Activated naive CD8-positive, alpha-beta T cell treated with anti-CD3 and anti-CD28 coated beads for 36 hours (primary cell): ENCODE measurements at places on chromosomes 5 and 9. TPM values are rescaled to one million over a fixed set of nuclear protein-coding genes. Genes with fewer than 3 reads are reported as not detected.

Gene PIP5K1B
- total RNA-seq: 1.9 TPM

Gene FBXL7
- not detected for total RNA-seq

Gene AFF4
- 22.9 TPM for total RNA-seq

Gene AOPEP
- total RNA-seq: 6.8 TPM

Gene GRXCR2
- not detected for total RNA-seq

Gene TIFAB
- total RNA-seq: not detected

Gene AIF1L
- total RNA-seq: 0.92 TPM

Gene OR1Q1
- not detected for total RNA-seq

GRCh38 chr9:104758974-104759373 is 5.0 kb upstream of the NIPSNAP3B start:
- H3K4me1 ChIP-seq: peaks cover 4% of the 10 kb centered on the region
- H3K36me3 ChIP-seq: no peaks in the 10 kb centered on the region
- no peak overlapping the region for H3K4me3 ChIP-seq
- peaks cover 5% of the 10 kb centered on the region for H3K27me3 ChIP-seq

- H3K4me3 ChIP-seq: no peak overlapping the region
- DNase-seq: no peak
- H3K27me3 ChIP-seq: no peaks in the 10 kb centered on the region
- H3K27ac ChIP-seq: no peak overlapping the region
- H3K4me1 ChIP-seq: no peaks in the 10 kb centered on the region
Observed at GRCh38 chr9:29844251-29844650, 2271.0 kb upstream of the C9orf72 start.

- no peak overlapping the region for H3K4me3 ChIP-seq
- DNase-seq: no peak
- H3K4me1 ChIP-seq: no peaks in the 10 kb centered on the region
- no peaks in the 10 kb centered on the region for H3K36me3 ChIP-seq
Observed at GRCh38 chr9:79210541-79211243, 361.1 kb upstream of the TLE4 start.

- DNase-seq: no peak
- H3K36me3 ChIP-seq: no peaks in the 10 kb centered on the region
- H3K27me3 ChIP-seq: no peaks in the 10 kb centered on the region
- H3K4me3 ChIP-seq: no peak overlapping the region
- no peaks in the 10 kb centered on the region for H3K4me1 ChIP-seq
- H3K27ac ChIP-seq: no peak overlapping the region
Observed at GRCh38 chr5:81949462-81949861, 22.4 kb upstream of the ATG10 start.

DNA sequence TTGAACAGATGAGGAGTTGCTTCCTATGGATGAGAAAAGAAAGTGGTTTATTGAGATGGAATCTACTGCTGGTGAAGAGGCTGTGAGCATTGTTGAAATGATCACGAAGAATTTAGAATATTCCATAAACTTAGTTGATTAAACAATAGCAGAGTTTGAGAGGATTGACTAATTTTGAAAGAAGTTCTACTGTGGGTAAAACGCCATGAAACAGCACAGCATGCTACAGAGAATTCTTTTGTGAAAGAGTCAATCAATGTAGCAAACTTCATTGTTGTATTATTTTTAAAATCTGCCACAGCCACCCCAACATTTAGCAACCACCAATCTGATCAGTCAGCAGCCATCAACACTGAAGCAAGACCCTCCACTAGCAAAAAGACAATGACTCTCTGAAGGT is 309.1 kb downstream of the SPOCK1 start:
- H3K27ac ChIP-seq: no peak overlapping the region
- H3K27me3 ChIP-seq: peaks cover 5% of the 10 kb centered on the region
- H3K36me3 ChIP-seq: no peaks in the 10 kb centered on the region

DNA sequence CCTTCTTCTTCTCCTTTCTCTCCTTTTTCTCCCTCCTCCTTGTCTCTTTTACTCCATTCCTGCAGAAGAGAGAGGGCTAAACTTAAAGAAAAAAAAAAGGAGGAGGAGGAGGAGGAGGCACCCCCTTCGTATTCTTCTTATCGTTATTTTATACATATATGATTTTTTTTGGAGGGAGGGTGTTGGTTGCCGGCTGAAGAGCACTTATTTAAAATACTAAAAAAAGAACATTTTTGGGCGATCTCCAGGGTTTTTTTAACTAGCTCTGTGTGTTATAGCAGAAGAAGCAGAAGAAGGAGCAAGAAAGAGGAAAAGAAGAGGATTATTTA is 381 bp downstream of the NR2F1 start:
- peaks cover 58% of the 10 kb centered on the region for H3K27me3 ChIP-seq
- no peak for DNase-seq
- no peak overlapping the region for H3K27ac ChIP-seq
- H3K36me3 ChIP-seq: peaks cover 4% of the 10 kb centered on the region
- peaks cover 32% of the 10 kb centered on the region for H3K4me1 ChIP-seq

GRCh38 chr9:135910757-135911156 is 3.4 kb upstream of the CAMSAP1 start:
- H3K27me3 ChIP-seq: no peaks in the 10 kb centered on the region
- H3K36me3 ChIP-seq: peaks cover 69% of the 10 kb centered on the region
- no peak overlapping the region for H3K27ac ChIP-seq
- peaks cover 26% of the 10 kb centered on the region for H3K4me1 ChIP-seq
- H3K4me3 ChIP-seq: no peak overlapping the region

DNA sequence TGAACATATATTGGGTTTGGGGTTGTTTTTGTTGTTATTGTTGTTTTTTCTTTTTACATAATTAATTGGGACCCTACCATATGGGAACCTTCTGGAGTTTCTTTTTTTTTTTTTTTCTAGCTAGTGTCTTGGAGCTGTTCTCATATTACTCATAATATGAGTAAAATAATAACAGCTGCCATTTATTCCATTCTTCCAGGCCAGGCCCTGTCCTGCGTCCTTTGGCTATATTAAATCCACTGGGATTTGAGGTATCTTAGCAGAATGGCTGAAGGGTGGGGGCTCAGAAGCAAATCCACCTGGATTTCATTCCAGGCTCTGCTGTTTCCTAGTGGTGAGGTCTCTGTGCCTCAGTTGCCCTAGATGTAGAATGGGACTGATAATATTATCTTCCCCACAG is 47.2 kb upstream of the RPL26L1 start:
- no peak overlapping the region for H3K27ac ChIP-seq
- peaks cover 9% of the 10 kb centered on the region for H3K36me3 ChIP-seq
- H3K27me3 ChIP-seq: no peaks in the 10 kb centered on the region
- no peaks in the 10 kb centered on the region for H3K4me1 ChIP-seq

DNA sequence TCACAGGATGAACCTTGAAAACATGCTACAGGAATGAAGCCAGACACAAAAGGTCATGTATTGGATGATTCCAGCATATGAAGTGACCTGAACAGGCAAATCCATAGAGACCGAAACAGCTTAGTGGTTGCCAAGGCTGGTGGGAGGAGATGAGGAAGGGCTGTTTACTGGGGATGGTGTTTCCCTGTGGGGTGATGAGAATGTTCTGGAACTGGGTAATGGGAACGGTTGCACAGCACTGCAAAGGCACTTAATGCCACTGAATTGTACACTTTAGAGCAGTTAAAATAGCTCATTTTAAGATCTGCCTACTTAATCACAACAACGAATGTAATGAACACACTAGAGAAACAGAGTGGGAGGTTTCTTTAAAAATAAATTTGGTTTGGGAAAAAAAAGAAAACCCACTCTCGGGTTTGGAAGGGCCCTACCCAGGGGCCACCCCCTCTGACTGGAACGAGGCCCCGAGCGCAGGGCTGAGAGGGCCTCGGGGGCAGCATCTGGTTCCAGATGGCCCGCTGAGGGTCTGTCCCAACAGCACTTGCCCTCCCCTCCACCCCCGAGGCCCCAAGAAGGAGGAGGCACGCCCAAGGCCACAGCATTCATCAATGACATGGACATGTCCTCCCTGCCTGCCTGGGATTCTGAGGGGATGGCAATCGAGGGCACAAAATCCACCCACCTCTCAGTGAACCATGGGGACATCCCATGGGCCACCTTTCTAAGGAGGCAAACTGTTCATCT is 31.7 kb downstream of the SARDH start:
- no peak for DNase-seq
- no peaks in the 10 kb centered on the region for H3K36me3 ChIP-seq
- H3K4me3 ChIP-seq: no peak overlapping the region
- H3K4me1 ChIP-seq: peaks cover 22% of the 10 kb centered on the region
- no peak overlapping the region for H3K27ac ChIP-seq

- DNase-seq: no peak
- peak overlapping the region; percentile 6 for H3K4me3 ChIP-seq
- H3K27me3 ChIP-seq: no peaks in the 10 kb centered on the region
- peaks cover 27% of the 10 kb centered on the region for H3K4me1 ChIP-seq
- no peak overlapping the region for H3K27ac ChIP-seq
- peaks cover 30% of the 10 kb centered on the region for H3K36me3 ChIP-seq
Observed at GRCh38 chr5:616484-617039, 4.4 kb downstream of the CEP72 start.

- no peak overlapping the region for H3K27ac ChIP-seq
- DNase-seq: no peak
- no peaks in the 10 kb centered on the region for H3K36me3 ChIP-seq
Observed at GRCh38 chr9:104992659-104993058, 64.7 kb upstream of the ABCA1 start.

DNA sequence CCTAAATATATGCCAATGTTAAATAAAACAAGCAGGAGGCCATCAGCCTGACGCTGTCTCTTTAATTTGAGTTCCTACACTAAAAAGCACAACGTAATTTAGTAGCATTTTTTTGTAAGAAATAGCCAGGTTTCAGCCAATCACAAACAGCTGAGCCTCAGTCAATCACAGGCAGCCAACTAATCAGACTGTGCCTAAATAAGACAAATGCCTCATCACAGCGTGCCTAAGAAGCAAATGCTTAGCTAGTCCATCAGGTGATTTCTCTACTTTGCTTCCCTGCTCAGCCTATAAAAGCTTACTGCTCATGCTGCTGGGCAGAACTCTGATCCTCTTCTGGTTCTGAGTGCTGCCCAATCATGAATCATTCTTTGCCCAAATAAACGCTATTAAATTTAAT is 38.3 kb upstream of the RORB start:
- no peak overlapping the region for H3K4me3 ChIP-seq
- no peaks in the 10 kb centered on the region for H3K4me1 ChIP-seq
- no peaks in the 10 kb centered on the region for H3K27me3 ChIP-seq
- H3K36me3 ChIP-seq: no peaks in the 10 kb centered on the region

GRCh38 chr9:134537951-134538641 is 103.5 kb upstream of the COL5A1 start:
- no peaks in the 10 kb centered on the region for H3K36me3 ChIP-seq
- no peak overlapping the region for H3K27ac ChIP-seq
- H3K4me1 ChIP-seq: no peaks in the 10 kb centered on the region
- H3K27me3 ChIP-seq: no peaks in the 10 kb centered on the region

GRCh38 chr5:157582731-157583620 is 7.4 kb upstream of the ADAM19 start:
- H3K4me3 ChIP-seq: no peak overlapping the region
- H3K36me3 ChIP-seq: peaks cover 5% of the 10 kb centered on the region
- peaks cover 3% of the 10 kb centered on the region for H3K27me3 ChIP-seq
- peaks cover 24% of the 10 kb centered on the region for H3K4me1 ChIP-seq

- H3K27me3 ChIP-seq: peaks cover 22% of the 10 kb centered on the region
- peaks cover 5% of the 10 kb centered on the region for H3K4me1 ChIP-seq
- no peak overlapping the region for H3K27ac ChIP-seq
- no peaks in the 10 kb centered on the region for H3K36me3 ChIP-seq
- no peak overlapping the region for H3K4me3 ChIP-seq
Observed at GRCh38 chr9:137172901-137173795, 1.3 kb upstream of the TMEM210 start.

DNA sequence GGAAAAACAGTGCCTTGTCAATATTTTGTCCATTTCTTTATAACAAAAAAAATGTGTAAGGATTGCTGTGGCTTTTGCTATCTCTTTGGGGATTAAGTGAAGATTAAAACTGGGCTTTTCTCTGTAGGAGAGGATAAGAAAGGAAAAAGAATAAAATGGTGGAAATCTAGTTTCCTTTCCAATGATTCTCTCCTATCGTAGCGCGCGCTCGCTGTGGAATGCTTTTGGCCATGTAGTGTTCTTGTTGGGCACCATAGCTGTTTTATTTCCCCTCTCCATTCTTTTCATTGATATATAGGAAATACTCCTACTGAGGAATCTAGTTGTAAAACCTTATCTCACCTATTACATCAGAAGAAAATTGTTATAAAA is 1.5 kb downstream of the STXBP1 start:
- peaks cover 24% of the 10 kb centered on the region for H3K27me3 ChIP-seq
- H3K27ac ChIP-seq: no peak overlapping the region
- no peaks in the 10 kb centered on the region for H3K36me3 ChIP-seq
- H3K4me1 ChIP-seq: peaks cover 20% of the 10 kb centered on the region
- DNase-seq: no peak

DNA sequence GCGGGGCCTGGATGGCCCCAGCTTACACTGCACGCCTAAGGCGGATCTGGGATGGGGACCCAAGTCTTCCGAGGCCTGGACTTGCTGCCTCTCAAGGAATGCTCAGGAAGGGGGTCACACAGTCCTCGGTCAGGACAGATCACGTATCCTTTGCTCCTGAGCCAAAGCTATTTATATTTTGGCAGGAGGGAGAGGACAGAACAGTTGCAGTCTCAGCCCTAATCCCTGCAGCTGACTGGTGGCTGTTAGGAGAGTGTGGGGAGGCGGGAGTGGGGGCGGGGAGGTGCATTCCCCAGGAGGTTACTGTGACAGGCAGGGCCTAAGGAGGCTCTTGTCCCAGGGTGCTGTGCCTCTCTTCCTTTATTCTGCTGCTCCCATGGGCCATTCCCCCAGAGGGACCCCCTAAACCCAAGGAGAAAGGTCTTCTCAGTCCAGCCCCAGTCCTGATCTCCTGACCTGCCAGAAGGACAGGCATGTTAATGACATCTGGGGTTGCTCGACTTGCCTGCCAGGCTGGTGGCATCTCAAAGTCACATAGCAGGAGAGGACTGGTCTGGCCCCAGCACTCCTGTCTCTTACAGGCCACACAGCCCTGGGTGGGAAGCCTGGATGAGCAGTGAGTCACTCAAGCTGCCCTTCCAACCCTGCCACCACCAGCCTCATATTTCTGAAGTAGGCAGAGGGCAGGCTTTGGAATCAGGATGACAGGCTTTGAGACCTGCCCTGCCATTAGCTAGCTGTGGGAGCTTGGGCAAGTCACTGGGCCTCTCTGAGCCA is 51.9 kb downstream of the COL27A1 start:
- H3K4me1 ChIP-seq: no peaks in the 10 kb centered on the region
- no peaks in the 10 kb centered on the region for H3K36me3 ChIP-seq
- no peak overlapping the region for H3K4me3 ChIP-seq
- no peaks in the 10 kb centered on the region for H3K27me3 ChIP-seq
- no peak for DNase-seq

DNA sequence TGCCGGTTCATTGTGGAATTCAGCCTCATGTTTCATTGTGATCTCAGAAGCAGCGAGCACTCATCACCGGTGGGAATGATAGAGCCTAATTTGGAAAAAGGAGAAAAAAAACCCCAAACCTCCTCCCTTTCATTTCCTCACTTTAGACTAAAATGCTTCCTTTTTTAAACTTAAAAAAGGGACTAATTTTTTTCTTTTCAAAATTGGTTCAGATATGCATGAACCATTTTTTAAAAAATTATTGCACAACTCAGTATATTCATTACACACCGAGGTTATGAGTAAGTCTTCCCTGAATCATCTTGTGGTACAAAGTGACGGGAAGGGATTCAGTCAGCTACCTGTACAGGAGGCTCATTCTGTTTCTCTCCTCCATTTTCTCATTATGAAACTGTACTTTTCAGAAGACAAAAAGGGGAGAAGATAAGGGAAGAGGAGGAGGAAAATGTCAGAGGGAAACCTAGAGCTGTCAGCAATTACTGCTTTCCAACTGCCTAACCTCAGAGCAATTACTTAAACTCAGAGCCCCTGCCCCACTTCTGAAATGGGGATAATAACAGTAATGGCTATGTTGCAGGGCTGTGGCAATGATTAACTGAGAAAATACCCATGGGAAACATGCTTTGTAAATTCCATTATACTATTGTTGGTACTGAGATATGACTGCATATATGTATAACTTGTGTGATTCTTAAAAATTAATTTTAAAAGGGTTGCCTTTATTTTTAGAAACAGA is 24.0 kb downstream of the GALNT10 start:
- H3K27me3 ChIP-seq: no peaks in the 10 kb centered on the region
- peak overlapping the region; percentile 38 for H3K4me3 ChIP-seq
- H3K4me1 ChIP-seq: peaks cover 42% of the 10 kb centered on the region
- no peak for DNase-seq
- peak overlapping the region; percentile 73 for H3K27ac ChIP-seq
